Stimulated activated CD4-positive, alpha-beta T cell treated with anti-CD3 and anti-CD28 coated beads, TNF-alpha, amount 100 ng/mL, for 4 hours (primary cell): ENCODE measurements at places on chromosomes 5 and 9.

GRCh38 chr9:85215961-85216360, 525.8 kb downstream of the AGTPBP1 start:
- DNase-seq = no peak

- DNase-seq = no peak
Measured at GRCh38 chr5:149414405-149415065, 35.4 kb upstream of the IL17B start.

GRCh38 chr5:66697796-66698564, 101.8 kb downstream of the MAST4 start:
- DNase-seq = no peak

DNA sequence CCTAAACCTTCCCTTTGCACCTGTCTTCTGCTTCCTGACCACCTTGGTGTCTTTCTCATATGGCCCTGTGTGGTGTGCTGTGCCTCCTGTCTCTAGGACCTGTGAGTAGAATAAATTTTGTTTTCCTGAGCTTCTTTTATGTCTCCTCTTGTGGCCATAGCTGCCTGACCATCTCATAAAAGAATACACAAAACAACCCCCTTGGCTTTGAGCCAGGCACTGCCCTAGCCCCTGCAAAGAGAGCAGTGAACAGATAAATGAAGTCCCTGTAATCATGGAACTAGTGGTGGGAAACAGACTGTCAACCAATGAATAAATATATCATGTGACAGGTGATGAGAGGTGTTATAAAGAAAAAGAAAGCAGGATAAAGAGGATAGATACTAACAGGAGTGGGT, 485.1 kb downstream of the CSNK1G3 start:
- DNase-seq = no peak

GRCh38 chr9:101718192-101718591, 20.3 kb downstream of the GRIN3A start:
- no peak for DNase-seq

- no peak for DNase-seq
Measured at GRCh38 chr9:110912419-110913291, 125.6 kb downstream of the LPAR1 start.

DNA sequence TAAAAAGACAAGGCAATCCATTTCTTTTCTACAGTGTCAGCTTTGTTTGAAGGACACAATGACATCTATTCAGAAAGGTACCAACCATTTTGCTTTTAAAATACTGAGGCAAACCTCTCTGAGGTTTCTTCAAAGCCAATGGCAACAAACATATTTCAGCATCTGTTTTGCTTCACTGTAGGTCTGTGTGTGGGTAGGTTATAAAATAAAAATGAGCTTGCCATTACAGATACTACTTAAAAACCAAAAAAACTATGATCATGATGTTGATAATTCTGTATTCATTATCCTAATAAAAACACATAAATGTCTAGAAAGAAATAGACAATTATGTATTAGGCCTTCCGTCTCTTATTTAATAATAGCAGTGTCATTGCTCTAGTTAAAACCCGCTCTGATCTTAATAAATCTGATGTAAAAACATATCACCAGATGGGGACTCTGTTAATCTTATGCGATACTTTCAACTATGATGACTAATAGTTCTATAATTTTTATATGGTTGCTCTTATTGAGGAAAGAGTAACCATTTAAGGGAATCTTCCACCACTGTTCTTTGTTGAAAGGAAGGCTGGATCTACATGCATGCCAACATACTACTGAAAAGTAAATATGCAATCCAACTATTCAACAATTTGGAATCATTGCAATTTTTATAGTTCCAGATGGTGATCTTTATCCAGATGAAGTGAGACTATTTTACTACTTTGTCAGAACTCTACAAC, 647.2 kb downstream of the PDE4D start:
- no peak for DNase-seq

DNA sequence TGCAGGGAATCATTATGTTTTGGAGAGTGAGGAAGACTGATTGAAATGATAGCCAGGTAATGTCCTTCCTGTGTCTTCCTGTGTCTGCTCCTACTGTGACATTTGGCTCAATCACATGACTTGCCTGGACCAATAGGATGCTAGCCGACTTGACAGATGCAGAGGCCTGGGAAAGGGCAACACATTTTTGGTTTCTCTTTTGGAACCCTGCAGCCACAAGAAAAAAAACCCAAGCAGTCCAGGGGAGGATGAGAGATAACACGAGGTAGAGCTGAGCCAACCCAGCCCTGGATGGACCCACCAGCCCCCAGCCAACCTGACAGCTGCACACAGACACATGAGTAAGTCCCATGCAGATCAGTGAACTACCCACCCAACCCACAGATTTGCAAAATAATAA, 256.1 kb upstream of the SMARCA2 start:
- DNase-seq = no peak

- no peak for DNase-seq
Measured at GRCh38 chr5:132069561-132069960, 4.0 kb upstream of the CSF2 start.

DNA sequence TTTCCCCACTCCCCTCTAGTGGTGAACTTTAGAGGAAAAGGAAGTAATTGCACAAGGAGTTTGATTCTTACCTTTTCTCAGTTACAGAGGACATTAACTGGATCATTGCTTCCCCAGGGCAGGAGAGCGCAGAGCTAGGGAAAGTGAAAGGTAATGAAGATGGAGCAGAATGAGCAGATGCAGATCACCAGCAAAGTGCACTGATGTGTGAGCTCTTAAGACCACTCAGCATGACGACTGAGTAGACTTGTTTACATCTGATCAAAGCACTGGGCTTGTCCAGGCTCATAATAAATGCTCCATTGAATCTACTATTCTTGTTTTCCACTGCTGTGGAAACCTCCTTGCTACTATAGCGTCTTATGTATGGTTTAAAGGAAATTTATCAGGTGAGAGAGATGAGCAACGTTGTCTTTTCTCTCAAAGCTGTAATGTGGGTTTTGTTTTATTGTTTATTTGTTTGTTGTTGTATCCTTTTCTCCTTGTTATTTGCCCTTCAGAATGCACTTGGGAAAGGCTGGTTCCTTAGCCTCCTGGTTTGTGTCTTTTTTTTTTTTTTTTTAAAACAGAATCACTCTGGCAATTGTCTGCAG, 25.3 kb downstream of the SLC22A5 start:
- DNase-seq = no peak

DNA sequence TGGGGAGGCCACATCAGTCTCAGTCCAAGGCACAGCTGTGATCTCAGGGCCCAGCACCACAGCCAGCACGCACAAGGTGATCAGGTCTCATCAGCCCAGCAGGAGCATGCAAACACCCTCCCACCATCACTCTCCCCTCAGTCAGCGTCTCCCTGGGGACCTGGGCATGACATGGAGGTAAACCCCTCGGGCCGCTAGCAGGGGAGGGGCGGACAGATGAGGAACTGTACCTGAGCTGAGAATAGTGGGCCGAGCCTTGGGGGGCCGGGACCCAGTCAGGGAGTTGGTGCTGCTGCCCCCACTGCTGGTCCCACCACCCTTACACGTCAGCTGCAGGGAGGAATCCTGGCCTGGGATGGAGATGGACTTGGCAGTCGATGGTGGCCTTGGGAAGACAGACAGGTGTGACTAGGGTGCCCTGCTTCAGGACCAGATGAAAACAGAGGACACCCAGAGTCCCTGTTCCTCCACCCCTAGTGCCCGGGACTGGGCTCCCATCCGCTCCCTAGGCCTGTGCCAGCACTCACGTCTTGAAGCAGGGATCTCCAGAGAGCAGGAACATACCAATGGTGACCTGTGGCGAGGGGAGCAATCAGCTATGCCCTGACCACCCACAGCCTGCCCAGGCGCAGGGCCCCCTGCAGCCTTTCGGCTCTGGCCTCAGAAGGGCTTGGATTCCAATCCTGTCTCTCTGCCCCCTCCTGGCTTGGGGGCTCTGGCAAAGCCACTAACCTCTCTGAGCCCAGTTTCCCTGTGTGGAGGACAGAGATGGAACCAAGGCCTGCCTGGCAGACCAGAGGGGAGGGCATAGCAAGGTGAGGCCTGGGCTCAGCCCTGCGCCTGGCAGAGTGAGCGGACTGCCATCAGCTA, 10.4 kb upstream of the DPM2 start:
- DNase-seq = no peak

DNA sequence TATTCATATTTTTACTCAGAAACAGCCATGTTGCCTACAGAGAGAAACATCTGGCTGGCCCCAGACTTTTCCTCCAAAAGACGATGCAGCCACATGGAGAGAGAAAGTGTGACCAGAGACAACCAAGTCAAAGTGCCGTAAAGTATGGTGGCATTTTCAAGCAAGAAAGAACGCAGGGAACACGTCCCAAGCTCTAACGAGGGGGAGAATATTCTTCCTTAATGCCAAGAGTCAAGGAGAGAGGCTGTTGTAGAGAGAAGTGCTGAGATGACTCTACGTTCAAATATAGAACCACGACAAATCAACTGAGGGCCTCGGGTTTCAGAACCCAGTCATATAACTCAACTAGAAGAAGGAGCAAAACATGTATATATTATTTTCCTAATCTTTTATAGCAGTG, 55.9 kb downstream of the FNBP1 start:
- DNase-seq = no peak

GRCh38 chr5:1366514-1366913, 21.6 kb upstream of the CLPTM1L start:
- DNase-seq = no peak

DNA sequence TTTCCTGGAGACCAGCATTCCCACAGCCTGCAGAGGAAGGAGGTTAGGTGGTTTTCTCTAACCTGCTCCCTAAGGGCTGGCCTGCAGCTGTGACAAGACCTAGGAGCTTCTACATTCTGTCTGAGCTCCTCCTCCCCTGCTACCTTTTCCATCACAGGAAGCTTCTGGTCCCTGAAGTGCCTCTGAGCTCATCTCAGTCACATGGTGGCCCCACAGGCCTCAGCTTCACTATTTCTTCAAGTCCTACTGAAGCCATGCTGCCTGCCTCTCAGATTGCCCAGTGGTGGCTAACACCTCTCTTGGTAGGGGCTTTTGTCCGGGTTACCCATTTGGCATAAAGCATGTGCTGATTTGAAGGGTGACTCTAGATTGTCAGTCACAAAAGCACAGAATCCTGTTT, 259.4 kb downstream of the CRB2 start:
- no peak for DNase-seq

DNA sequence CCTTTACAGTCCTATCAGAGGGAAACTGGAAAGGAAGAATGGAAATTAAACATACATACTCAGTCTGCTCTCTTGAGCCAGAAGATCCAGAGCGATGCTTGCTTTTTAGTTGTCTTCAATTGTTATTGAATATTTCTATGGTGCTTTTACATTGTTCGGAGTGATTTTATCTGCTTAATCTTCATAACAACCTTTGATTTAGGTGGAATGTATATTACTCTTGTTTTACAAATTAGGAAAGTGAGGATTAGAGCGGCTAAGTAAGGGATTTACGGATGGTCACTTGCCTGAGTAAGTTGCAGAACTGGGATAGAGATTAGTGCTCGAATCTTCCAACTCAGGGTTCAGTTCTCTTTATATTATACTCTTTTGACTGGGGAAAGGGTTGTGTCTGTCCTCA, 69.1 kb downstream of the PBX3 start:
- DNase-seq = no peak

DNA sequence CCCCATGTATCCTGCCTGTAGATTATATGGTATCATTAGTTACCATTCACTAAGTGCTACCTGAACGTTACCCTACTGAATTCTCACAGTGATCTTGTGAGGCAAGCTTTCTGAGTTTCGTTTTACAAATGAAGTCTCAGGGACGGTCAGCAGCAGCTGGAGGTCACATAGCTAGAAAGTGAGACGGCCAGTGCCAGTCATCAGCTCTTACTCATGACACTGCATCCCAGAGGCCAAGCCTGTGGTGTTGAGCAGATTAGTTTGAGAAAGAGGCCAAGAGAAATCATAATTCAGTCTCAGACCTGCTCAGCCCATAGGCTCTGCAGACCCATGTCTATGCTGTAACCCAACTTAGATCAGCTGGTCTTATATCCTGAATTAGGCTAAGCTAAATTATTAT, 95.7 kb upstream of the EGFLAM start:
- no peak for DNase-seq

- DNase-seq = no peak
Measured at GRCh38 chr5:15763754-15764153, 263.8 kb downstream of the FBXL7 start.

DNA sequence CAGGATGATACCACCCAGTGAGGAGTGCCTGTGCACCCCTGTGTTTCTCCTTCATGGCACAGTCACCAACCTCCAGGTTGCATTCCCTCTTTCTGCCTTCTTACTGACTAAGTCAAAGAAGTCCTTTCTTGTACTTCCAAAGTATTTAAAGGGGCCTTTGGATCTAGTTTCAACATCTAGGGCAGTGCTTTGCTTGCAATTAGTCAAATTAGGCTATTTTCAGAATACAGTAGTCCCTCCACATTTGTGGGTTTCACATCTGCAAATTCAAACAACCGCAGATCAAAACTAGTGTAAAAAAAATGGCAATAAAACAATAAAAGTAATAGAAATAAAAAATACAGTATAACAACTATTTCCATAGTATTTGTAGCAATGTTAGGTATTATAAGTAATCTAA, 333.9 kb upstream of the SEMA6A start:
- DNase-seq = no peak

DNA sequence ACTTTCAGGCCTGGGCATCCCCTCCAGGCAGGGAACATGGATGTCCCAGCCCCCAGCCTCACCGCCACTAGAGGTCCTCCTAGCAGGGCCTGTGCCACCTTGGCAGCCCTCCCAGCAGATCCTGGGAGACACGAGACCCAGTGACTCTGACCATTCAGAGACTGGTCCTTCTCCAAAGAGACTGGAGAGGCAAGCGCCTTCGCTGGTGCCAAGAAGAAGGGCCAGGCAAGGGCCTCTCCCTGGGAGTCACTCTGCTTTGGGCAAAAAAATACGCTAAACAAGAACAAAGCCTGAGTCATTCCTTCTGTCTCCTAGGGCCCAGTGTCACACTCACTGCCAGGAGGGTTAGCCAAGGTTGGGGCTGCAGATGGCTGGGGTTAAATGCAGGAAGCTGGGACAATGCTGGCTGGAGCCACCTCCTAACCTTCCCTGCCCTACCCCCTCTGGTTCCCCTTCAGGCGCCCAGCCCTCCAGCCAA, 35.3 kb upstream of the SMIM23 start:
- DNase-seq = no peak

- DNase-seq = no peak
Measured at GRCh38 chr5:110017854-110018253, 328.1 kb downstream of the MAN2A1 start.
